ENCODE measurements at places on chromosomes 3 and 15.

GRCh38 chr3:3586336-3586735, 212.9 kb upstream of the LRRN1 start:
- no peak for DNase-seq

DNA sequence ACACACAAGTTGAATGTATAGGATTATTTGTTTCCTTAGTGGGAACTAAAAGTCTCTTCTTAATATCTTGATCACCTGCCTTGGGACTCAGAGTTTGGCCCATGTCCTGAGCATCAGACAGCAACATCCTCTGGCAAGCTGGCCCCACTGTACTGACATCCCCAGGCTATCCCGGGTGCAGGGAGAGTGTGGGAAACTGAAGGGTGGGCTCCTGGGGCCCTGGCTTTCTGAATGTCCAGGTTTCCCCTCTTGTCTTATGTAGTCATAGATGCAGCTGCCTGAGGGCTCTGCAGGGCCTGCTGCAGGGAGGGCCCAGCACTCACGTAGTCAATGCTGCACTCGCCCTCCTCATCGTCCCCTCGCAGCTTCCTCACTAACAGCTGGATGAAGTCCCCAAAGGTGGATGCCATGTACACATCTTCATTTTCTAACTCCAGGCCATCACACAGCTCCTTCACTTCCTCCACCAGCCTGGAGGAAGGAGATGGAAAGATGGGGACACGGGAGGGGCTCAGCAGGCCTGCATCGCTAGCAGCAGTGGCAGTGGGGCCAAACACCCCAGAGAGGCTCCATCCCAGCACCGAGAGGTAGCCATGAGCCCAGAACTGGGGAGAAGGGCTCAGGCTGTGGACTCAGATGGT, 42.8 kb downstream of the ALDH1L1 start:
- no peak for DNase-seq

GRCh38 chr3:175422744-175423143, 563.6 kb downstream of the NAALADL2 start:
- DNase-seq: no peak

- peak; percentile 42 for DNase-seq
Measured at GRCh38 chr3:52534281-52535183, 875 bp upstream of the NT5DC2 start.

DNA sequence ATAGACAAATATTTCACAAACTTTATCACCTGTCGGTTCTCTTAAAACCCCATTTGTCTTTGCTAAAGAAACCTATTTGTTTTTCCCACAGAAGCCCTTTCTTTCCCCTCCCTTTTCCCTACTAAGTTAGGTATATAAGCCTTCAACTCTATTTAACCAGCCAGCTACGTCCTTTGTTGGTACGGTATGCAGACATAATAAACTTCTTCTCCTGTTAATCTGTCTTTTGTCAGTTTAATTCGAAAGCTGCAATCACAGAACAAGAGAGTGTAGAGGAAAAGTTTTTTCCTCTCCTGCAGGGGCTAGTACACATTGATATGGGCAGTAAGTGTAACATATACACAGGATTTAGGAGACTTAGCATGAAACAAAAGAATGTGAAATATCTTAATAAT, 21.9 kb upstream of the C15orf39 start:
- no peak for DNase-seq

GRCh38 chr15:88571852-88572259, 25.4 kb upstream of the DET1 start:
- no peak for DNase-seq

GRCh38 chr3:52218026-52218425, 7.4 kb downstream of the TLR9 start:
- no peak for DNase-seq

DNA sequence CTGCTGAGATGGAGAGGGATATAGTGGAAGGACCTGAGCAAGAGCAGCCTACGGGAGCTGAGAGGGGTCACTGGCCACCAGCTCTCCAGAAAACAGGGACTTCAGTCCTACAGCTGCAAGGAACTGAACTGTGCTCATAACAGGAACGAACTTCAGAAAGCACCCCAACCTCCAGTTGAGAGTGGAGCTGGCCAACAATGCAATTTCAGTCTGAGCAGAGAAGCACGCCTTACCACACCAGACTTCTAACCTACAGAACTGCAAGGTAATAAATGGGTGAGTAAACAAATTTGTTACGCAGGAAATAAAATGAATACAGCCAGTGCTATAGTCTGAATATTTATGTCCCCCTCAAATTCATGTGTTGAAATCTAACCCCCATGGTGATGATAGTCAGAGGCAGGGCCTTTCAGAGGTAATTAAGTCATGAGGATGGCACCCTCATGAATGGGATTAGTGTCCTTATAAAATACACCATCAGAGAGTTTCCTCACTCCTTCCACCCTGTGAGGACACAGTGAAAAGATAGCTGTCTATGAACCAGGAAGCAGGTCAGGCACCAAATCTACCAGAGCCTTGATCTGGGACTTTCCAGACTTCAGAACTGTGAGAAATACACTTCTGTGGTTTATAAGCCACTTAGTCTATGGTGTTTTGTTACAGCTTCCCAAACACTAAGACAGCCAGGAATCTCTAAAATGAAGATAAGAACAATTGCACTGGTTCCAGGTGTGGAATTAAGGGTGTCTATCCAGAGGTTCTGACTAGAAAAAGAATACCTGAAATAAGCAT, 58.6 kb downstream of the SYNM start:
- DNase-seq: no peak

- peak; percentile 29 for DNase-seq
Measured at GRCh38 chr15:33124811-33125210, 69.7 kb downstream of the FMN1 start.

- no peak for DNase-seq
Measured at GRCh38 chr3:184235381-184236032, 6.1 kb downstream of the VWA5B2 start.

- no peak for DNase-seq
Measured at GRCh38 chr15:98731712-98732450, 83.5 kb downstream of the IGF1R start.

DNA sequence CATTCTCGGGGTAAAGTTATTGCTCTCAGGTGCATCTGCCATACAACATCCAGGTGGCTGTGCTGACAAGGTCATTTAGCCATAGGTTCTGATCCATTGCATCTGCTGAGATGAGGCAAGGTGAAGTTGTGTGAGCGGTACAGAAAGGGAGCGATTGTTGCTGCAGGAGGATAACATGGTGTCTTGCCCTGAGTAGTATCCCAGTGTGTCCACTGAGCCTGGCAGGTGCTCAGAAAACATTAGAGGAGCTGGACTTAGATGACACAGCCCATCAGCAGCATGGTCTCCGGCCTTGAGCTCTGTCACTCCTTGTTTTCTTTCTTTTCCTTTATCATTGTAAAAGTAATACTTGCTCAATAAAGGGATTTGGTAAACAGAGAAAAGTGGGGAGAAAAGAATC, 161.1 kb upstream of the ATP10A start:
- DNase-seq: no peak

DNA sequence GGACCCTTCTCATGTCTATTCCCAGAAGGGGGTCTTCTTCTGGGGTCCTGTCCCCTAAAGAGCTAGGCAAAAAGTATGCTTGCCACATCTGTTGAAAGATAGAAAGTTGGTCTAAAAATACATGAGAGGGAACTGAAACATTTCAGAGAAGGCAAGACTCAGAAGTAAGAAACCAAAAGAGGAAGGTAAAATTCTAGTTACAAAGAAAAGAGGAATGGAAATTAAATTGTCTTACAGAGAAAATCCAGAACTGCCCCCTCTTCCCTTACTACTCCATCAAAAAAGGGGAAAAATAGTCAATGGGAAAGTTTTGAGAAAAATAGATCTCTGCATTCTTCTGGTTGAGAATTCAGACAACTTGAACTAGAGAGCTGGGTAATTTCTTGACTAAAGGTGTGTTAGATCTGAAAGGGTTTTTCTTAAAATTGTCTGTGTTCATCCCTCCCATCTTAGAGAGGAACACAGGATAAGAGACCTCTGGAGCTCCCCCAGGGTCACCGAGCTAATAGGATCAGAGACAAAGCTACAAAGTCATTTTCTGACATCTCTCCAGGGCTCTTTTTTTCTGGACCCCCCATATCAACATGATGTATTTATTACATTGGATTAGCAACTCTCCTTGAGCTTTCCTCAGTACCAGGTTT, 32.3 kb upstream of the CCR2 start:
- DNase-seq: no peak

DNA sequence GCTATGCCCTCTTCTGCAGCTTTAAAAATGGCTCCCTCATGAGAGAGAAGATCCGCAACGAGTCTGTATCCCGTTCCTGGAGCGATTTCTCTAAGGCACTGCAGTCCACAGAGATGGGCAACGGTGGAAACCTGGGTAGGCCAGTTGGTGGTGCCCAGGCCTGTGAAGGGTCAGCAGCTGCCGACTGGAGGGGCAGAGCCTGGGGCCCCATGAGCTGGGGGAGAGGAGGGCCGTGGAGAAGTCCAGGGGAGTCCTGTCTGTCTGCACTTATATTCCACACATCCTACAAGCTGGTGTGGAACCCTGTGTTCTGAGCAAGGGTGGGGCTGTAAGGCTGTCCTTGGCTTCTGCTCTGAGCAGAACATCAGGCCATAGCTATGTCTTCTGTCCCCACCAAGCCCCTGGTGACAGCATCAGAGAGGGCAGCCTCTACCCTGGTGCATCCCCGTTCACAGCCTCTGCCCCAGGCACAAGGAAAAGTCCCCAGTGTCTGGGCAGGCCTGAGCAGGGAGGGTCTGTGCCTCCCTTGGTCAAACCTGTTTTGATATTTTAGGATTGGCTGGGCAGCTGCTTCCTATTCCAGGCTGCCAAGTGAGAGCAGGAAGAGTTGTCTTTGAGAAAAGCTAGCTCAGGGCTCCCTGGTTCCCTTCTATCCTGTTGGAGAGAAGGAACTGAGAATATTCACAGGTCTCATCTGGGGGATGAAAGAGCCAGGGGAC, 29.7 kb downstream of the XYLB start:
- no peak for DNase-seq

- no peak for DNase-seq
Measured at GRCh38 chr15:77475001-77475400, 54.3 kb downstream of the HMG20A start.

GRCh38 chr3:55780913-55781312, 293.8 kb upstream of the WNT5A start:
- peak; percentile 1 for DNase-seq

- DNase-seq: no peak
Measured at GRCh38 chr3:149479621-149480325, 5.3 kb downstream of the TM4SF4 start.

DNA sequence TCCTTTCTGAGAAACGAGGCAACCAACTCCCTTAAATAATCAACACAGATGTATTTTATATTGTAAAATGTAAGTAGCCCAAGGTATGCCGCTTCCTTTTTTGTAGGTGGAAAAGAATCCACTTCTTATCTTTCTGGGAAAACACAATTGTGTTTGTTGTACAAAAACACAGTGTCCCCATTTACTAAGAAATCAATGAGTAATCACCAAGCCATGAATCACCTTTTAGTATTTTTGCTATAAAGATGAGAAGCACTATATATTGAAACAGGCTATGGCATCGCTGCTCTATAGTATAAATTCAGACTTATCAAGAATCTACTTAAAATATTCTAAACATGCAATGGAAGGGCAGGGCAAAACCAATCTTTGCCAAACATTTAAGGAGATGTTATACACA, 104.0 kb downstream of the TNIK start:
- no peak for DNase-seq

GRCh38 chr15:79248183-79248582, 34.3 kb upstream of the ANKRD34C start:
- peak; percentile 8 for DNase-seq

- no peak for DNase-seq
Measured at GRCh38 chr3:46681387-46681786, 12.1 kb downstream of the ALS2CL start.

- peak; percentile 37 for DNase-seq
Measured at GRCh38 chr3:73768524-73769308, 144.0 kb upstream of the PDZRN3 start.

GRCh38 chr3:8279886-8280550, 221.6 kb upstream of the LMCD1 start:
- no peak for DNase-seq

GRCh38 chr3:45425237-45425933, 37.0 kb downstream of the LARS2 start:
- DNase-seq: no peak

DNA sequence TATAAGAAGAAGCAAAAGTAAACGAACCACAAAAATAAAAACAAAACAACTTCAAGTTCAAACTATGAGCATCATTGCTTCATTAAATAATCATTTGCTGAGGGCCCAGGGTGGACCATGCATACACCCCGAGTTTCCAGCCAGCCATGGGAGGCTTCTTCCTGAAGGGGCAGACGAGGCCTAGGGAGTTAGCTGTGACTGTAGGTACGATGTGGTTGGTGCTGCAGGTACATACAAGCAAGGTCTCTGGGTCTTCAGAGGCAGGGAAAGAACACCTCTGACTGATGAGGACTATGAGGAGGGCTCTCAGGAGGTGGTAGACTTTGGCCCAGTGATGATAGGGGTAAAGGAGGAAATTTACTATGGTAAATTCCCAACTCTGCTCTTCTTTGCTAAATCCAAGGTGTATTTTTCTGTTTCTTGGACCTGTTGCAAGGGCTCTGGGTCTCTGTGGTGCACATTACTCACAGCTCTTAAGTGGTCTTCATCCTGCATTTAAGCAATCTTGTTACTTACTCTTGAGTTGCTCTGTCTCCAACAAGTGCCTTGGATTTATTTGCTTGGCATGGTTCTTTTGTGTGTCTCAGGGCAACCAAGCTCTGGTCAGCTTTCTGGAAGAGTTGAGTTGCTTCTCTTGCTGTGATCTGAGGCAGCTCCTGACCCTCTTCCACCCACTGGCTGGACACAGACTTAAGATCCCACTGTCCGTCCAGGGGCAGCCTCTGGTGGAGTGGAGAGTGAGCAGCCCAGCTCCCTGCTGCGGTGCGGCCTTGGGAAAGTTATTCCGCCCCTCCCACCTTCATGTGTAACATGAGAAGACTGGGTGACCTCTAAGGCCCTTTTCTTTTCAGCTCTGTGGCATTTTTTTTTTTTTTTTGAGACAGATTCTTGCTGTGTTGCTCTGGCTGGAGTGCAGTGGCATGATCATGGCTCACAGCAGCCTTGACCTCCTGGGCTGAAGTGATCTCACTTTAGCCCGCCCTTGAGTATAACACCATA, 56.1 kb upstream of the KIF23 start:
- DNase-seq: no peak

DNA sequence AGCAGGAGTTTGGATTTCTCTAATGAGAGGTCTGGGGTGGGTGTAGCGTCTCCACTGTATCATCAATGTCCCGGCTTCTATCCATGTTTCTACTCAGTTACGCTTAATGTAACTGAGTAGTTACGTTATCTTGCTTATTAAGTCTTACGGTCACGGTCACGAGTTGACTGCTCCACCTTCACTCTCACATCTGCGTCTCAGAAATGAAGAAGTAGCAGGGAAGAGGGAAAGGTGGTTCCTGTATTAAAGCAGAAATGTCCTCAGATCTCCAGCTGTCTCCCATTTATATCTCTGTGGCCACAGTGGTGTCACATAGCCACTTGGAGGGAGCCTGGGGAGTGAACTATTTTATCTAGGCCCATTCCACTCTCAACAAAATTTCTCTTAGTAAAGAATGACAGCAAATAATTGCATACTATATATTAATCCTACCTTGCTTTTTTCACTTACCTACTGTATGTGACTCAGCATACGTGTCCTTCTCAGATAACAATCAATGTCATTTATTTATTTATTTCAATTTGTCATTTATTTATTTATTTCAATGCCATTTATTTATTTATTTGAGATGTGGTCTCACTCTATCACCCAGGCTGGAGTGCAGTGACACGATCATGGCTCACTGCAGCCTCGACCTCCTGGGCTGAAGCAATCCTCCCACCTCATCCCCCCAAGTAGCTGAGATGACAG, 39.7 kb upstream of the RNU6-1 start:
- DNase-seq: no peak
